ENCODE measurements at places on chromosomes 3 and 15.
A peak's percentile ranks its signal among the peaks of the same experiment; 100 is the strongest.

DNA sequence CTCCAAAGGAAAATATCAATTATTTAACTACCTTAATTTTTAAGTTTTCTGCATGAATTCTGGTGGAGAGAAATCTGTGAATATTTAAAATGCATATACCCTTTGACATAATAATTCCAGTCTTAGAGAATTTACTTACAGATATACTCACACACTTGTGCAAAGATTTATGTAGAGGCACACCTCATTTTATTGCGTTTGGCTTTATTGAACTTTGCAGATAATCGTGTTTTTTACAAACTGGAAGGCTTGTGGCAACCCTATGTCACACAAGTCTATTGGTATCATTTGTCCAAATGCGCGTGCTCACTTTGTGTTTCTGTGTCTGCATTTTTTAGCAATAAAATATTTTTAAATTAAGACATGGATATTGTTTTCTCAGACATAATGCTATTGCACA lies 81.5 kb downstream of the SENP2 start:
- no peak for DNase-seq

DNA sequence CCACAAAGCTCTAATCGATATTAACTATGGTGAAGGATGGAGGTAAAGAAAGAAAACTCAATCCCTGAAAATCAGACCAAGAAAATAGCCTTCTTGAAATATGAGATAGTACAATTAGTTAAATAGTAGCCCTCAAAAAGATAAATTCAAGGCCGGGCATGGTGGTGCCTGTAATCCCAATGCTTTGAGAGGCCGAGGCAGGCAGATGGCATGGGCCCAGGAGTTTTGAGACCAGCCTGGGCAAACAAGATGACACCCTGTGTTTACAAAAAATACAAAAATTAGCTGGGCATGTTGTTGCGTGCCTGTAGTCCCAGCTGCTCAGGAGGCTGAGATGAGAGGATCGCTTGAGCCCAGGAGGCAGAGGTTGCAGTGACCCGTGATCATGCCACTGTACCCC lies 31.6 kb upstream of the CEP152 start:
- no peak for DNase-seq

- peak; percentile 66 for DNase-seq
Observed at GRCh38 chr3:111582120-111582474, 13.0 kb downstream of the ZBED2 start.

- peak; percentile 57 for DNase-seq
Observed at GRCh38 chr15:31488437-31489204, 162.0 kb downstream of the KLF13 start.

DNA sequence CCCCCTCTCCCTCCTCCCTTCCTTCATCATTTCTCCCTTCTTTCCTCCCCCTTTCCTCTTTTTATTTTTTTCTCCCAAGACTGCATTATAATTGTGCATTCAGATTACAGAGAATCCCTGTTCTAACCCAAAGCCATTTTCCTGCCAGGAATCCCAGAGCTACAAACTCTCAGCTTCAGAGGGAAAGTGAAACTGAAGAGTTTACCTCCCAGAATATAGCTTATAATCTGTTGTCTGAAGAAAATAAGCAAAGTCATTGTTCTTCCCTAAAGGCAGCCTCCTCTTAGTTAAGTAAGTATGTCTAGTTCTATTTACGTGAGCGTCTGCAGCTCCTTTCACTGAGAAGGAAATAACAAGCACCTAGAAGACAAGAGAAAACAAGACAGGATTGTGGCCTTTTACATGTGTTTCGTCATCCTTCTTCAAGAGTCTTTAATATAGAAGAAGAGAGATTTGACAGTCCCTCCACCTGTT lies 97.2 kb downstream of the CHST2 start:
- no peak for DNase-seq

- DNase-seq, result no peak
Observed at GRCh38 chr3:56322862-56323261, 145.4 kb downstream of the ERC2 start.

Data from fibroblast of skin of left biceps (primary cell).